ENCODE measurements at places on chromosomes 7 and 10.

- no peak for DNase-seq
These were observed 6.4 kb downstream of the DPYSL4 start for GRCh38 chr10:132192991-132193665.

- no peak for DNase-seq
These were observed 30.6 kb upstream of the TAX1BP1 start for GRCh38 chr7:27709137-27710075.

DNA sequence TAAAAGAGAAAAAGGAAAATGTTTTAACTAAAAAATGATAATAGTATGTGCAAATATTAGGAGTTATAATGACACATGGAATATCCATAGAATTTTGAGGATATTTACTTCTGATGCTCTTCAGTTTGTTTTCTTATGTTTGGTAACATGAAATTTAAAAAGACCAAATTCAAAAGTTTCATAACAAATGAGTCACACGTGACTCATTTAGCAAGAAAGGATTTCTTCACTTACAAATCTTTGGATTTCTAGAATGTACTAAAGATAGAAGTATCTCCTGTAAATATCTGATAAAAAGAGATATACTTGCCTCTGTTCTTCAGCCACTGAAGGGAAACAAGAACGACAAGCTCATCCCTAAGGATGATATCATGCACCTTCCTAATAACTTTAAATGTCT is 774.5 kb upstream of the LRRTM3 start:
- DNase-seq, result no peak

- no peak for DNase-seq
These were observed 142.6 kb upstream of the RNF32 start for GRCh38 chr7:156497776-156498509.

DNA sequence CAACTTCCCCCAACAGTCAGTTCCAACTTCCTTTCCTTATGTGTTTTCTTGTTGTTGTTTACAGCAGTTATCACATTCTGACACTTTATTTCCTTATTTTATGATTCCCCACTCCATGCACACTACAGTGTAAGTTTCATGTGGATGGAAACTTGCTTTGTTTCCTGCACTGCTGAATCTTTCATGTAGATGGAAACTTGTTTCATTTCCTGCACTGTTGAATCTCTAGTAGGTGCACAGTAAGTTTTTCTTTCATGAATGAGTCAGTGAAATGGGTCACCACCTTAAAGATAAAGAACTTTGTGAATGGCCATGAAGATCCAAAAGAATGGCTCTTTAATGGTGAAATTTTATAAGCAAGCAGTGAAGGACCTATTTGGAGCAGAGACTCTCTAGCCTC is 61.4 kb downstream of the SHOC2 start:
- DNase-seq, result no peak

DNA sequence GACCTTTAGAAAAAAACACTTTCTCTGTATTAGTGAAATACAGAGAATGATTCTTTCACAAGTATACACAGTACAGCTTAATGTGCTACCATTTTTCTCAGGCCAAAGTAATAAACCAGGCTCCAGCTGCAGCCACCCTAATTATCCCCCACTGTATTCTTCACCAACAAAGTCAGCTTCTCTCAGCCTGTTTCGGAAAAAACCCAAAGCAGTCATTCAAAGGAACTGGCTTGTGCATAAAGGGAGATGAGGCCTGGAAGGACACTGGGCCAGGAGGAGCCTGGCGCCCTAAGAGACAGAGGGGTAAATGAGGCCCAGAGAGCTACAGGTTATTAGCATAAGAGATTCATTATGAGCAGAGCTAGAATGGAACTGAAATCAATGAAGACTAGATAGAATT is 9.2 kb downstream of the USP54 start:
- DNase-seq, result no peak

DNA sequence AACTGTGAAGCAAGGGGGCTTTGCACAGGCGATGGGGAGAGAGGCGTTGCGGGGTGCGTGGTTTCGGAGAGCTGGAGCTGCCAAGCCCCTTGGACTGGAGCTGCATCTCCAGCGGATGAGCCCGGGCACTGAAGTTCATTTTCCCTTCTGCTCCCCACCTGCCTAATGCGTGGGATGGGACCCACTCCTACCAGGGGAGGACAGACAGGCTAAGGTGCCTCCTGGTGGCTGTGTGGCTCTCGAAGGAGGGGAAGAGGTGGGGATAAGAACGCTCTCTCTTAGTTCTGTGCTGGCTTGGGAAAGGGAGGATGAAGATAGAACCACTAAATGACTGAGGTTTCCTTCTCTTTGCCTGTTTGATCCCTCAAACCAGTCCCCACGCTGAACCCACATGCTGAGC is 177.6 kb upstream of the PITRM1 start:
- DNase-seq, result no peak

DNA sequence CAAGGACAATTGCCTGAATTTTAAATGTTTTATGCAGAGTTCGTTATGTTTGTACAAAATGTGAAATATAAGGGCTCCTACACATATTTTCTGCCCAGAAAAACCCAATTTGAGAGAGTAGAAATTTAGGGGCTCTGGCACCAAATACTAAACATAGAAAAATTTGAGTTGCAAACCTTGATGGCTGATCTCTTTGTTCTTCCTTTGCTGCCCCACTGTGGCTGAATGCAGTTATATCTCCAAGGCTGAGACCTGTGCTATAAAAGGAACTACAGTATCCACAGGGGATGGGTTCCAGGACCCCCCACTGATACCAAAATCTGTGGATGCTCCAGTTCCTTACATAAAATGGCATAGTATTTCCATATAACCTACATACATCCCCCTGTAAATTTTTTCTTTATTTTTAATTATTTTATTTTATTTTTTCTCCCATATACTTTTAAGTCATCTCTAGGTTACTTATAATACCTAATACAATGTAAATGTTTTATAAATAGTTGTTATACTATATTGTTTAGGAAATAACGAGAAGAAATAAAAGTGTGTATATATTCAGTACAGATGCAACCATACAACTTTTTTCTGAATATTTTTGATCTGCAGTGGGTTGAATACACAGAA is 22.5 kb downstream of the CFAP43 start:
- peak; percentile 10 for DNase-seq

DNA sequence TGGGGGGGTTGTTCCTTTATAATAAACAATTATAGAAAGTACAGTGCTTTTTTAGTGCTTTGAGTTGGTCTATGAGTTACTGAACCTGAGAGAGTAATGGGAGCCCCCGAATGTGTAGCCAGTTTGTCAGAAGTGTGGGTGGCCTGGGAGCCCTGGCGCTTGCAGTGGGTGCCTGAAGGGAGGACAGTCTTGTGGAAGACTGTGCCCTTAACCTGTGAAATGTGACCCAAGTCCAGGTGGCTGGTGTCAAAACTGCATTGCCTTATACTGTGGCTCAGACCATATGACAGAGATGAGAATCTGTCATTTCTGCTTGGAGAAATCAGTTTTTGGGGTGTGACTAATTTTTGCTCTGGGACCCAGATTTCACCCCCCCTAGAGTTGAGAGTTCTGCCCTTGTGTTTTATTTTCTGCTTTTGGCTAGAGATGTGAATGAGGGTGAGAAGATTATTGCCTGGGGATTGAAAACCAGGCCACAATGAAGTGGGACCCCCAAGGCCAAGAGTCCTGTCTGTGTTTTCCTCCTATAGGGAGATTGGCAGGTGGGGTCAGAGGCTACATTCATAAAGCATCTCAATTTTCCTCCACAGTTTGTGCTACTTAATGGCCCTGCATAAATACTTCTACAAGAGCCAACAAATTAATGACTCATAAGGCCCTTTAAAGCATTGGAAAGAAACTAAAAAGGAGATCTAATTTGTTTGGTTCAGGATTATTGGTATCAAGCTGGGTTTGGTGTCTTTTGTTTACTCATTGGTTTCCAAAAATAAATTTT is 24.1 kb upstream of the CARD11 start:
- no peak for DNase-seq

GRCh38 chr10:10956681-10957542 is 60.8 kb upstream of the CELF2 start:
- DNase-seq, result no peak

- DNase-seq, result no peak
These were observed 59.5 kb upstream of the SRPK2 start for GRCh38 chr7:105448181-105448580.

DNA sequence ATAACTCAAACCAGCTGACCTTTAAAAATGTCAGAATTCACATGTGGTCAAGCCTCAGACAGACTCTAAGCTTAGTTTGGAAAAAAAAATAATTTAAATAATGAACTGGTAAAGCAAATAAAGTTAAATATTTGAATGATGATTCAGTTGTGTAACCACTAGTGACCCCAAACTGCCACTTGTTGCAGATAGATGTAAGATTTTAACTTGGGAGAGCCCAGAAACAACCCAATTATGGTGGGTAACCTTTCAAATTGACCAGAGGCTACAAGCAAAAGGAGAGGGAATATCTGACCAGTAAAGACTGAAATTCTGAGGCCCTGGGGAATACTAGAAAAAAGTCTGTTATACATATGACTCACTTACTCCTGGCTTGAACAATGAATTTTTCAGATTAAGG is 268.1 kb downstream of the HPSE2 start:
- no peak for DNase-seq

DNA sequence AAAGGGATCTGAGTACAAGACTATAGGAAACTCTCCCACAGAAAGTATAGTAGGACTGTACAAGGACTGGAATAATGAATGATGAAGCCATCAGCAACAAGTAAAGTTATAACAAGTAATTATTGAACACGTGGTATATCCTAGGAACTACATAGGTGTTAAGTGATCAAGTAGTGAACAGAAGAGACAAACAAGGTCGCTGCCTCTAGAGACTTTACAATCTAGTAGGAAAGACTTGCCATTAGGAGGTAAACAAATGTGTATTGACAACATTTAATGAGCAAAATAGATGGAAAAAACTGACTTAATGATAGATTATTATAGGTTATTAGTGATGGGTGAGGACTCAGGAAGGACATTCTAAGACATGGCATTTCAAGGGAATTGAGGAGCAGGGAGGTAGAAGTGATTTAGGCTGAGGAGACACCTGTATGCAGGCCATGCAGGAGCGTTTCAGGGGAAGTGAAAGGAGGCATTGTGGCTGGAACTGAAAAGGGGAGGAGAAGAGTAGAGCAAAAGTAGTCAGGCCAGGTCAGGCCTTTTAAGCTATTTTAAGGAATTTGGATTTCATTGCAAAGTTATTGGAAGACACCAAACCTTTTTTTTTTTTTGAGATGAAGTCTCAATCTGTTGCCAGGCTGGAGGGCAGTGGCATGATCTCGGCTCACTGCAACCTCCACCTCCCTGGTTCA is 8.5 kb upstream of the GLCCI1 start:
- DNase-seq, result no peak

- DNase-seq, result no peak
These were observed 57.0 kb downstream of the HIPK2 start for GRCh38 chr7:139720705-139721231.

DNA sequence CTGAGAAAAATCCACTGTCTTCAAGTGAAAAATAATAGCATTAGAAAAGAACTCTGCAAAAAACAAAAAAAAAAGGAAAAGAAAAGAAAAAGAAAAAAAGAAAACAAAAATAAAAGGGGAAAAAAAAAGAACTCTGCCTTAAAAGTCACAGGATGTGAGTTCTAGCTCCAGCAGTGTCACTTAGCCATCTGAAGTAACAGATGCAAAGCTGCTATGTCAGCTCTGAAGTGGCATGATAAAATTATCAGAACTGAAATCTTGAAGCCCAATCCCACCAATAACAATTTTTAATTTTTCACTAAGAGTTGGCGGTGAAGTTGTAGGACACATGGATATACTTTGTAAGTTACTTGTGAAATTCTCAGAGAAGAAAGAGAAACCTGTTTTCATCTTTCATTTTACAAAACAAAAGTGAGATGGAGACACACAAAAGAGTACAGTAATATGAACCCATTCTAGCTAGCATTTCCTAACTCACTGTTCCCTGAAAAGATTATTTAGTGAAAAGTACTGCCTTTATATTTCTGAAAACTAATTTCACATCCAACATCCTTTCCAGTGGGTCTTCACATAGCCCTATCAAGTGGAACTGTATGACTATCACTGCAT is 103.5 kb downstream of the ELAPOR2 start:
- no peak for DNase-seq

DNA sequence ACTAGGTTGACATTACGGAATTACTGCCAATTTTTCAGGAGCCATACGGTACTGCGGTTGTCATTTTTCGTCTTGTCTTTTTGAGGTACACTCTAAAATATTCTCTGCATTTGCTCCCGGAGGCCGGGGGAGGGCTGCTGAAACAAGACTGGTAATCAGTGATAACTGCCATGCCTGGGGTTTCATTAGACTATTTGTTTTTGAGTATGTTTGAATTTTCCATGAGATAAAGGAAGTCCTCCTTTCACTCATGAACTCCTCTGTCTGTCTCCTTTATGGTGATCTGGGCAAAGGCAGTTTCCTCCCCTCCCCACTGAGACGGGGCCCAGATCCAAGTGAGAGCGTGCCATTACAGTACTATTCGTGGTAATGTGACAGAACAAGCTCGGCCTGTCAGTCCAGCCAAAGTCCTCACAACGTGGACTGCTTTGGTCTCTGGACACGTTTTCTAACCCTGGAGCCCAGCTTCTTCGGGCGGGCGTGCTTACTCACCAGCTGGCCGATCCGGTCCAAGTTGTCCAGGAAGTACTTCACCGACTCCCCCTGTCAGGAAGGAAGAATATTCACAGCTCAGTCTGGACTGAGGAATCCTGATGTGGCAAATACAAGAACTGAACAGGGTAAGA is 45.1 kb downstream of the AMZ1 start:
- no peak for DNase-seq

GRCh38 chr10:12241810-12242529 is 46.0 kb downstream of the CDC123 start:
- DNase-seq, result no peak

GRCh38 chr10:29648983-29649268 is 14.2 kb upstream of the SVIL start:
- no peak for DNase-seq

GRCh38 chr10:34717429-34717828 is 97.7 kb downstream of the PARD3 start:
- DNase-seq, result no peak

GRCh38 chr10:130105724-130106123 is 4.9 kb downstream of the C10orf143 start:
- no peak for DNase-seq

DNA sequence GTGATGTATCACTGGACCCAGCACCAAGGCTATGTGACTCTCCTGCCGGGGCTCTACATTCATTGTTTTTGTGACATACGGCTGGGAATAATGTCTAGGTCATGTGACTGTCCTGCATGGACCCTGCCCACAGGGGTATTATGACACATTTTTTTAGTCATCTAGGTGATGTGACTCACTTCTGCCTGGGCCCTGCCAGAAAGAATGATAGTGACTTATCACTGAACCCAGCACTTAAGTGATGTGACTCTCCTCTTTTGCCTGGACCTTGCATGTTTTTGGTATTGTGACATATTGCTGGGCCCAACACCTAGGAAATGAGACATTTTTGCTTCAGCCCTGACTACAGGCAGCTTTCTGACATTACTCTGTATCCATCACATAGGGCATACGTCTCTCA is 51.1 kb upstream of the ZNF107 start:
- DNase-seq, result no peak

- peak; percentile 62 for DNase-seq
These were observed 162.8 kb upstream of the SEMA3C start for GRCh38 chr7:81081616-81082015.

- DNase-seq, result no peak
These were observed 213.5 kb upstream of the NRP1 start for GRCh38 chr10:33547976-33548375.
